ENCODE measurements at places on chromosomes 16 and 17.

DNA sequence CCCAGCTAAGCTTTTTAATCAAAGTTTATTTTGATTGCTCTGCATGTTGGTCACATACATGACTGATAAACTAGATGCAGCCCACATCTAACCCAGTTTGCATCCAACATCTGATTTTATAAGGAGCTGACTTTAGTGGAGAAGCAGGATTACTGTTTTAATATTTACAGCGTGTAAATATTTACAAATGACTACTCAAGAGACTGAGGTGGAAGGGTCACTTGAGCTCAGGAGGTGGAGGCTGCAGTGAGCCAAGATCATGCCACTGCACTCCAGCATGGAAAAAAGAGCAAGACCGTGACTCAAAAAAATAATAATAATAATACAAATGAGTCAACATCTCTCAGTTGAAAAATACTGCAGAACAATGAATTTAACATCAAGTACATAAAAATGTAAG, 50.8 kb downstream of the PARN start:
- no peak for DNase-seq

DNA sequence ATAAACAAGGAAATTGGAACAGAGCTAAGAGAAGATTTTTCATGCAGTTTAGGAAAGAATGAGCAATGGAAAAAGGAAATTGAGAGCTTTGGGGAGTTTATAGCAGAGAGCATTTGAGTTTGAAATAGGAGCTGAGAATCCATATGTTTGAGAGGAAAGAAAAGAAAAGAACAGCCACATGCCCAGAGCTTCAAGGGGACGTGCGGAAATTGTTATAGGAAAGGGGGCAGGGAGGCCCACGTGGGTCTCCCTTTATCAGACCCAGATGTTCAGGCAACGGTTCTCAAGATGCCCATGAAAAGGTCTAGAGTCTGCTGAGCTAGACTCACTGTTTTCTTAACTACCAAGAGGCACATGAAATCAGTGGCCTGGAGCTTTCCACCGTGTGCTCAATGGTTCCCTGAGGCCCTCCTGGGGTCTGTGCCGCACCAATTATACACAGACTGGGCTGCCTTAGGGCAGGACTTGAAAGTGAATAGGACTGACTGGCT, 31.2 kb downstream of the CHD9 start:
- no peak for DNase-seq

DNA sequence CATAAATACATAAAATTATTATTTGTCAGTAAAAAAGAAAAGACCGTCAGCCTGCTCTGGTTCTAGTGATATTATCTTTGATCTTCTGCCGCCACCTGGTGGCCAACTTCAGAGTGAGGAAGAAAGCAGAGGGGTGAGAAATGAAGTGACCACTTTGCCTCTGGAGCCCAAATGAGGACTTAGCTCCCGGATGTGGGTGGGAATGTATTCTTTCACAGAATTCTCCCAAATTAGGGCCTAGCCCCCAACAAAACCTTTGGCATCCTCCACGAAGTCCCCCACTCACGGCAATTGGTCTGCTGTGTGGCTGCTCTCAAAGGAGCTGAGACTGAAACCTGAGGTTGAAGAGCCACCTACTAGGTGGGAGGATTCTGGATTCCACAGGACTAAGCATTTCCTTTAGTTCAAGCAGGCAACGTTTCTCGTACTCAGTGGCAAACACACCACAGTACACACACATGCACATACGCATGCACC, 4.9 kb upstream of the ZNF267 start:
- DNase-seq: peak; percentile 82

DNA sequence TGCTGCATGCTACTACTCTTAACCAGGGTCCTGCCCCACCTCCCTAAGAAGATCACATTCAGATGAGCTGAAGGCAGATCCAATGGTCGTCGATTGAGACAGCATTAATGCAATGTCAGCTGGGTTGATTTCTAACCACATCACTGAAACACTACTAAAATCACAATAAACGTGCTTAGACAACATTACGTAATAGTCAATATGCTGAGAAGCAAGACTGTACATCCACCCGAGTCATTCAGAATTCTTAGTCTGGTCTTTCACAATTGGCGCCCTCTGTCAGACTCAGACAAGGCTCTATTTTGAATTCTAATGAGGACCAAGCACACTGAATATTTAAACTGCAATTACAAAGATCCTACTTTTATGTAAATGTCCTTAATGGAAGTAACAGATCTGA, 205.2 kb downstream of the STX8 start:
- DNase-seq: no peak

GRCh38 chr16:57720142-57720575, 15.4 kb upstream of the KATNB1 start:
- peak; percentile 55 for DNase-seq

GRCh38 chr16:56861092-56861610, 3.9 kb upstream of the SLC12A3 start:
- no peak for DNase-seq

GRCh38 chr17:1626333-1626732, 2.3 kb downstream of the SLC43A2 start:
- DNase-seq: no peak

DNA sequence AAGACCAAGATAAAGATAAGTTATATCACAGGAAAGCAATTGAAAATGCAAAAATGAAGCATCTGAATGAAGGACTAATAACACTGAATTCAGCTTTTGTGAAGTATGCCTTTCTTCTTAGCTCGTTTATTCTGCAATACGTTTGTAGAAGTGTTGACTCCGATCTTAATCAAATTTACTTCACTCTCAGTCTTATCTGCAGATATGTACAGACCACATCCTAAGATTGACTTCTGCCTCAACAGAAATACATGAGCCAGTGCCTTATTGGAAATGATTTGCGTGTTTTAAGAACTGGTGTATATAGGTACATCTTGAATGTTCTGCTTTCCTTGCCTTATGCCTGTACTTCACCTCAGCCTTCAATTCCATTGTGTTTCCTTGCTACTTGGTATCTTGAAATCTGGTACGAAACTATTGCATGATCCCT, 1.3 kb downstream of the ATF7IP2 start:
- no peak for DNase-seq

DNA sequence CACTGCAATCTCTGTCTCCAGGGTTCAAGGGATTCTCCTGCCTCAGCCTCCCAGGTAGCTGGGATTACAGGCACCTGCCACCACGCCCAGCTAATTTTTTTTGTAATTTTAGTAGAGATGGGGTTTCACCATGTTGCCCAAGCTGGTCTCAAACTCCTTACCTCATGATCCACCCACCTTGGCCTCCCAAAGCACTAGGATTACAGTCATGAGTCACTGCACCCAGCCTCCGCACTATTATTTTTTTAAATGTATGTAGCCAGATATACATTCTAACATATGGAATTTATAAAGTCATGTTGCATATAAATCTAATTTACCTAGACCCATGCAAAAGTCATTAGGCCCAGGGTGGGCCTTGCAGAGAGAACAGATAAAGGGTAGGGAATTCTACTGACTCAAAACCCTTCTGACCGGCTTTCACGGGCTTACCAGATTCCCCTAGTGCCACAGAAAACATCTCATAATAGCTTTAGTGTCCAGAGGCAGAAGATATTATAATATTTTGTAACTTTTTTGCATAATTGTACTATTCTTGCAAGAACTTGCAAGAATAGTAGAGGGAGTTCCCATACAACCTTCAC, 20.5 kb upstream of the HELZ start:
- no peak for DNase-seq

DNA sequence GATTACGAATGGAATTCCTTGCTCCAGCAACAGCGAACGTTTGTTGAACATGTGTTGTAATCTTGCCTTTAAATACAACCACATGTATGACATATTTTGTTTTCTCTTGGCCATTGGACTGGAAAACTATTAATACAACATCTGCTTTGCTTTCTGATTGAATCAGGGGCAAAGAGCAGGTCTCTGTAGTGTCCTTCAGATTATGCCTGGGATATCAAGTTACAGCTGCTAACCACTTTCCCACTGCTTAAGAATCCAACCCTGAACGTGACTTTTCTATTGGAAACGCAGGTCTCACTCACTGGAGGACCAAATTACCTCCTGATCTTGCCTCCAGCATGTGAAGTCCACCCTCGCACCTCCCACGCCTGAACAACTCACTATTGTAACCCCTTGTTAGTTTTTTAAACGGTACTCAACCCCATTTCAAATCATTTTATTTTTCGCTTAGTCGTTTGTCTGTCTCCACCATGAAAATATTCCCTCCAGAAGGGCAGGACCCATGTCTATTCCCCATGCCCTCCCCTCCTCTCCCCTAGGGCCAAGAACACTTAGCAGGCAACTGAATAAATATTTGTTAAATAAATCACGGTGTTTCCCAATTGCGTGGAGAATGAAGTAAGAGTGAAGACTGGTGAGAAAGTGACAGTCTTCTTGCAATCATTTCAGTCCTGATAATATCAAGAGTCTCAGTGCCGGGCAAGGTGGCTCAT, 57.4 kb upstream of the MRTFB start:
- DNase-seq: no peak

- no peak for DNase-seq
Measured at GRCh38 chr16:23279721-23280153, 22.4 kb upstream of the SCNN1B start.

- peak; percentile 21 for DNase-seq
Measured at GRCh38 chr16:56916571-56917403, 15.2 kb upstream of the HERPUD1 start.

- no peak for DNase-seq
Measured at GRCh38 chr16:11291091-11291703, 10.1 kb upstream of the PRM1 start.

DNA sequence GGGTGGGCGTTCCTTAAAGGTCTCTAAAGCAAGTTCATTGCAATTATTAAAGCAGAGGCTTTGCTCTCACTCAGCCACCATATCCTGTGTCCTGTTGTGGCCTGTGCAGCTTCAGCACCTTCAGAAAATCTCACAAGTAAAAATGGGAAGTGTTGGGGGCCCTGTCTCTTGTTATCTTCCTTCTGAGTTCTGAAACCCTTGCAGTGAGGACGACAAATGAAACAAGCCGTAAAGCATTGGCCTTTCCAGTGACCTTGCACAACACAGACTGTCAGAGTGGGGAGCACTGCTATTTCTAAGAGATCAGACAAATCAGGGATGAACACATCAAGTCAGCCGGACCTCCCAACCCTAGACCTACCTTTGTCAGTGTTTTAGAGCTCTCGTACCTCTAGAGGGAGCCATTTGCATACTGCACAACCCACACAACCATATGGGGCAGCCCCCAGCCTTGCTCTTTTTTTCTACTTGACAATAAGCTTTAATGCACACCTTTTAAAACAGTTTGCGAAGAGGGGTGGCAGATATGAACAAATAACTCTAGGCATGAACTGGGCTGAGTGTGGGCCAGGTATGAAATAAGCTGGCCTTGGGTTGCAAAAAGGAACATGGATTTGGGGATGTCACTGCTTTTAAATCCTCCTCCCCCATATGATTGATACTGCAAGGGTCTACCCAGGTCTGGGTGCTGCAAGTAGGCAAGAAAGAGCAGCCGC, 89.8 kb downstream of the KATNIP start:
- no peak for DNase-seq

GRCh38 chr17:50013079-50013478, 18.1 kb upstream of the DLX3 start:
- DNase-seq: no peak

- DNase-seq: no peak
Measured at GRCh38 chr17:19414396-19415280, 3.6 kb downstream of the RNF112 start.

- DNase-seq: no peak
Measured at GRCh38 chr16:50295541-50296132, 29.3 kb downstream of the ADCY7 start.

- no peak for DNase-seq
Measured at GRCh38 chr16:27025581-27025980, 41.1 kb upstream of the C16orf82 start.

GRCh38 chr17:67403065-67403464, 26.0 kb downstream of the PITPNC1 start:
- DNase-seq: no peak

All from activated naive CD4-positive, alpha-beta T cell treated with Interleukin-2 at 50 U/mL for 16 hours (primary cell).